Spinal cord (tissue), 10 donors: ENCODE measurements at places on chromosomes 11 and 22. TPM values are rescaled to one million over a fixed set of nuclear protein-coding genes. Genes with fewer than 3 reads are reported as not detected.

The UCP2 gene
- 12.2 TPM for total RNA-seq

The MUC2 gene
- total RNA-seq: not detected

The ZNF408 gene
- total RNA-seq: 7.5 TPM

The SH3BP1 gene
- 8.8 TPM for total RNA-seq

The RAB36 gene
- total RNA-seq: 5.4 TPM

The KRTAP5-9 gene
- total RNA-seq: not detected

- H3K36me3 ChIP-seq: no peaks in the 10 kb centered on the region
- no peaks in the 10 kb centered on the region for H3K27me3 ChIP-seq
- H3K27ac ChIP-seq: no peak overlapping the region
- no peak overlapping the region for H3K4me3 ChIP-seq
- no peak for DNase-seq
- H3K4me1 ChIP-seq: peaks cover 6% of the 10 kb centered on the region
Measured at GRCh38 chr11:111095327-111095726, 150.2 kb upstream of the POU2AF2 start.

GRCh38 chr11:116507849-116508695 is 264.7 kb downstream of the BUD13 start:
- peaks cover 7% of the 10 kb centered on the region for H3K27me3 ChIP-seq
- no peak overlapping the region for H3K27ac ChIP-seq

GRCh38 chr11:122809866-122810265 is 28.4 kb upstream of the CRTAM start:
- no peaks in the 10 kb centered on the region for H3K4me1 ChIP-seq

DNA sequence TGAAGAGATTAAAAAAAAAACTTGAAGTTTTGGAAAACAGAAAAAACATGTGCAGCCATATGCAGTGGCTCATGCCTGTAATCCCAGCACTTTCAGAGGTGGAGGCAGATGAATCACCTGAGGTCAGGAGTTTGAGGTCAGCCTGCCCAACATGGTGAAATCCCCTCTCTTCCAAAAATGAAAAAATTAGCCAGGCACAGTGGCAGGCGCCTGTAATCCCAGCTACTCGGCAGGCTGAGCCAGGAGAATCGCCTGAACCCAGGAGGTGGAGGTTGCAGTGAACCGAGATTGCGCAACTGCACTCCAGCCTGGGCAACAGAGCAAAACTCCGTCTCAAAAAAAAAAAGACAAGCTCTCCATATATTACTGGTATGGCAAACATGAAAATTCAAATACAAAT is 7.6 kb downstream of the DLG2 start:
- no peaks in the 10 kb centered on the region for H3K4me1 ChIP-seq
- H3K27ac ChIP-seq: no peak overlapping the region
- no peaks in the 10 kb centered on the region for H3K27me3 ChIP-seq
- no peak for DNase-seq

- peak overlapping the region; percentile 78 for H3K27ac ChIP-seq
- no peak overlapping the region for H3K4me3 ChIP-seq
- no peaks in the 10 kb centered on the region for H3K27me3 ChIP-seq
- H3K36me3 ChIP-seq: no peaks in the 10 kb centered on the region
- peaks cover 17% of the 10 kb centered on the region for H3K4me1 ChIP-seq
Measured at GRCh38 chr22:35970616-35971455, 57.8 kb downstream of the RBFOX2 start.

- DNase-seq: no peak
- H3K4me1 ChIP-seq: no peaks in the 10 kb centered on the region
- no peaks in the 10 kb centered on the region for H3K27me3 ChIP-seq
- H3K4me3 ChIP-seq: no peak overlapping the region
- H3K27ac ChIP-seq: no peak overlapping the region
- H3K36me3 ChIP-seq: no peaks in the 10 kb centered on the region
Measured at GRCh38 chr11:106471276-106471675, 393.8 kb downstream of the AASDHPPT start.

- H3K4me1 ChIP-seq: peaks cover 6% of the 10 kb centered on the region
- peak; percentile 58 for DNase-seq
- peak overlapping the region; percentile 97 for H3K4me3 ChIP-seq
- H3K27ac ChIP-seq: peak overlapping the region; percentile 97
Measured at GRCh38 chr11:34915136-34916014, 804 bp downstream of the APIP start.

GRCh38 chr22:38737302-38738060 is 18.3 kb downstream of the SUN2 start:
- H3K27ac ChIP-seq: no peak overlapping the region
- no peak for DNase-seq
- H3K4me1 ChIP-seq: peaks cover 28% of the 10 kb centered on the region
- H3K27me3 ChIP-seq: no peaks in the 10 kb centered on the region
- H3K36me3 ChIP-seq: peaks cover 98% of the 10 kb centered on the region
- H3K4me3 ChIP-seq: no peak overlapping the region

DNA sequence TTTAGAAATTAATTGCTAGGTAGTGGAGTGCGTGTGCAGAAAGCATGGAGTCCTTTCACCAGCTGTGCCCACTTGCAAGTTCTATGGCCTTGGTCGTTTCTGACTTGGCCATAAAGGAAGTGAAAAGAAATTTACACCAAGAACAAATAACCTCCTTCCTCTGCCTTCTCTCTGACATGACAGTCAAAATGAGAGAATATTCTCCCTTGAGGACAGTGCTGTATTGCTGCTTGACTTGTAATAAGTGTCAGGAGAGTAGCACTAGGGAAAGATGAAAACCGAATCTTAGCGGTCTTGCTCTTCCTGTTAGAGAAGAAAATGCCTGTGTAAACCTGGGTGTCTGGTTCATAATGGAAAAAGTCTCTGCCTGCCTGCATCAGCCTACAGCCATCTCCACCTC is 333.1 kb upstream of the RAG2 start:
- H3K4me3 ChIP-seq: no peak overlapping the region
- H3K27ac ChIP-seq: no peak overlapping the region
- H3K27me3 ChIP-seq: no peaks in the 10 kb centered on the region
- no peaks in the 10 kb centered on the region for H3K4me1 ChIP-seq

DNA sequence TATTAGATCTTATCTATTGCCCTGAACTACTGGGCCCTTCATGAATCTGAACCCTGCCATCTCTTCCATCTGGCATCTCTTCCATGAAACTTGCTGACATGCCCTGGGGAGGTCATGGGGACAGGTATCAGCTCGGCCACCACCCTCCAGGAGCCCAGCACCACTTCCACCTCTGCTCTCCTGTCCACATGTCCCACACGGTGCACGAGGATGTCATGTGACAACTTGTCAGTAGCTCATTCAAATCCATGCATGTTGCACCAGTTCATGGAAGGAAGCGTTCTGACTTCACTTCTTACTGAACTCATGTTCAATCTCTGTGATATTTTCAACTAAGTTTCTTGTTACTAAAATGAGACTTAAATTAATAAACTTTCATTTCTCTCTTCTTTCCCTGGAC is 16.6 kb downstream of the YPEL1 start:
- no peak for DNase-seq
- H3K36me3 ChIP-seq: peaks cover 6% of the 10 kb centered on the region
- H3K4me3 ChIP-seq: no peak overlapping the region

- DNase-seq: no peak
- H3K4me3 ChIP-seq: no peak overlapping the region
- H3K27me3 ChIP-seq: no peaks in the 10 kb centered on the region
- H3K36me3 ChIP-seq: peaks cover 21% of the 10 kb centered on the region
Measured at GRCh38 chr22:44168206-44168605, 12.5 kb upstream of the PARVG start.

GRCh38 chr11:32098142-32098903 is 7.4 kb downstream of the RCN1 start:
- DNase-seq: no peak
- H3K27me3 ChIP-seq: no peaks in the 10 kb centered on the region
- peaks cover 5% of the 10 kb centered on the region for H3K4me1 ChIP-seq
- no peak overlapping the region for H3K27ac ChIP-seq
- H3K4me3 ChIP-seq: no peak overlapping the region

- H3K4me3 ChIP-seq: no peak overlapping the region
- H3K36me3 ChIP-seq: no peaks in the 10 kb centered on the region
- H3K27me3 ChIP-seq: peaks cover 23% of the 10 kb centered on the region
- H3K4me1 ChIP-seq: peaks cover 3% of the 10 kb centered on the region
- no peak overlapping the region for H3K27ac ChIP-seq
- no peak for DNase-seq
Measured at GRCh38 chr22:42725606-42726355, 5.1 kb upstream of the A4GALT start.

- no peak overlapping the region for H3K4me3 ChIP-seq
- no peaks in the 10 kb centered on the region for H3K27me3 ChIP-seq
- H3K27ac ChIP-seq: no peak overlapping the region
Measured at GRCh38 chr11:68673306-68673945, 10.9 kb upstream of the GAL start.

GRCh38 chr11:114199051-114199450 is 97.1 kb upstream of the NNMT start:
- no peak overlapping the region for H3K4me3 ChIP-seq
- peaks cover 33% of the 10 kb centered on the region for H3K4me1 ChIP-seq
- H3K27me3 ChIP-seq: no peaks in the 10 kb centered on the region
